ENCODE measurements at places on chromosomes 4 and X.

DNA sequence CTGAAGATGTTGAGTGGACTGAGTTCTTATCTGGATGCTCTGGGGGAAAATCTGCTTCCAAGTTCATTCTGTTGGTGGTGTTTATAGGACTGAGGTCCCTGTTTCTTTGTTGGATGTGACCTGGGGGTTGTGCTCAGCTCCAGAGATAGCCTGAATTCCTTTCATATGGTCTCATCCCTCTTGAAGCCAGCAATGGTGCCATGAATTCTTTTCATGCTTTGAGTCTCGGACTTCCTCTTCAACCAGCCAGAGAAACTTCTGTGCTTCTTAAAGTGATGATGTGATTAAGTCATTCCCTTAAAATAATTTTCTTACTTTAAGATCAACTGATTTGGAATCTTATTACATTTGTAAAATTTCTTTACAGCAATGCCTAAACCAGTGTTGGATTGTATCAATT lies 233.8 kb upstream of the UGT8 start:
- DNase-seq, result no peak

GRCh38 chr4:153221783-153222706 lies 17.8 kb downstream of the TRIM2 start:
- DNase-seq, result no peak

DNA sequence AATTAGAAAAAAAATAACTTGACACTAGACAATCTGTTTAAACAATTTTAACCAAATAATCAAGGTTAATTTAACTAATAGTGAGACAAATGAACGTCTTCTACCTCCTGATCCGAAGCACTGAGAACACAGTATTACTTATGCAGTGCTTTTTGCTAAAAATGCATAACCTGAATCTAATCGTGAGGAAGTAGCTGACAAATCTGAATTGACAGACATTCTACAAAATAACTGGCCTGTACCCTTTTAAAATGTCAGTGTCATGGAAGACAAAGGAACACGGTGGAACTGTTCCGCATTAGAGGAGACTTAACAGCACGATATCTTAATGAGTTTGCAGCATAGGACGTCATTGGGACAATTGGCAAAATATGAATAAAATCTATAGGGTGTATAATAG lies 631.2 kb upstream of the ZFP42 start:
- DNase-seq, result no peak

DNA sequence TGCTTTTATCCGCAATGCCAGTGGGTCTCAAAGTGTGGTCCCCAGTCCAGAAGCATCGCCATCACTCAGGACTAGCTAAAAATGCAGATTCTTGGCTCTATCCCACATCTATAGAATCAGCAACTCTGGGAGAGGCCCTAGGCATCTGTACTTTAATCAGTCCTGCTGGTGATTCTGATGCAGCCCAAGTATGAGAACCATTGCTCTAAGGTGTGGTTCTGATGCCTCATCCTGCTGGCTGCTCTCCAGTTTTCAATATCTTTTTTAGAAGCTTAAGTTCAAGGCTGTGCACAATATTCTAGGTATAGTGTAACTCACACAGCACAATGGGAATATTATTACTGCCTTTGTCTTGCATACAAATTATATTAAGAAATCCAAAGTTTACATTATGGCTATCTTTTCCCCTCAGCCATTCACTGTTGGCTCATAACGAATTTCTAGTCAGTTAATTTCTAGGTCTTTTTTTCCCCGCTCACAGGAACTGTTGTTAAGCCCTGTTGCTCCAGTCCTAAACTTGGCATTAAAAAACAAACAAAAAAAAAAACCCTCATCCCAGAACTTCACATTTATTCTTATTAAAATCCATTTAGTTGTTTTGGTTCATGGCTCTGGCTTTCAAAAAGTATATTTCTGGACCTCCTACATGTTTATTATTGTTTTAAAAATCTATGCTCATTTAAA lies 109.1 kb downstream of the PHEX start:
- no peak for DNase-seq
